ENCODE measurements at places on chromosomes 4 and X. TPM values are rescaled to one million over a fixed set of nuclear protein-coding genes. Genes with fewer than 3 reads are reported as not detected.

DNA sequence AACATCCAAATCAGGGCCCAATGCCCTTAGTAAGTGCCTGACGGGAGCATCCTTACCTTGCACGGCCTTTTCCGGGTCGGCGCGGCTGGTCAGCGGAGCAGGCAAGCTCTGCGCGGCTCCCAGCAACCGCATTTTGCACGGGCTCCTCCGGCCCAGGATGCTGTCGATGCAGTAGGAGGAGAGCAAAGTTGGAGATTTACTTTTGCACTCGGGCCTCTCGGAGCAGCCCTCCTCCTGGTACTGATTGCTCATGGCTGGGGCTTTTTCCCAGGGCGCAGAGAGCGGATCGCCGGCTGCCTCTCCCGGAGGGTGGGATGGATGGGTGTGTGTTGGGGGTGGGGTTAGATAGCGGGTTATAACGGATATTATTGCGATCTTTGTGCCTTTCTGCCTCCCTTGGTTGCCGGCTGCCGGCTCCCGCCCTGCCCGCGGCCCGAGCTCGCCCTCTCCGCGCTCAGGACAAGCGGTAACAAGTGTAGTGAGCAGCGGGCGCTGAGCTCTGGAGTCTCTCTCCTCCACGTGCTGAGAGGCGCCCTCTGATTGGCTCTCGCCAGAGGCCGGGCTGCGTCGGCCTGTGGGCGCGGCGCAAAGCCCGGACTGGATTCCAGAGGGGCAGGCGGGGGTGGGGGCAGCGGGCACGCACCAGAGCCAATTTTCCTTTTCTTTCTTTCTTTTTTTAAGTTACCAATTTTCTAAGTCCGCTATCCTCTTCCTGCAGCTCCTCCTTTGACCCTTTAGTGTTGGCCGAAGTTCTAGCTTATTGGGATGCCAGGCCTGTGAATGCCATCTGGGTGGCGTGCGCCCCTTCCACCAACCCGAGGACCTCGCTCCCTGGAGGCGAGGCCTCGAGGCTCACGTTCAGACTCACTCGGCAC is at the start of gene ARX:
Gene ARX (minus strand): TSS at position 480 of the 875 bp plus-strand sequence. CDS start 228 bp downstream, at position 252.
- H3K27ac ChIP-seq: no peak within 1 kb of the TSS
- no peaks in the 10 kb centered on the region for H3K36me3 ChIP-seq
- no peak for DNase-seq
- no peaks in the 10 kb centered on the region for H3K27me3 ChIP-seq

DNA sequence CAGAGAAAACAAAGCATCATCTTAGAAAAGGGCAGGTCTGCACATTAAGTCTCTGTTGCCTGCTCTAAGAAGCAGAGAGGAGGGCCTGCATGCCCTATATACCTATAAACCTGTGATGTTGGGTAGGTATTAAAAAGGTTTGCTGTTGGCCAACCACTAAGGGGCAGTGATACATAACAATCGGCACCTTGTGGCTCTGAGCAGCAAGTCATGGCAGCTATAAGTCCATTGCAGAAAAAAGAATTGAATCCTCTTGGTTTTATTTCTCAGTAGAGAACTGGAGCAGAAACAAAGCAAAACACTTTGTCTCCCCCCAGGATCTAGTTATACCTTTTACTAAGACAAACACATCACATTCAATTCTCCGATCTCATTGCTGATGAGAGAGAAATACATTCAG is 1364.4 kb downstream of the STIM2 start:
- no peaks in the 10 kb centered on the region for H3K4me1 ChIP-seq
- H3K36me3 ChIP-seq: no peaks in the 10 kb centered on the region
- H3K27ac ChIP-seq: no peak overlapping the region
- no peak overlapping the region for H3K4me3 ChIP-seq
- H3K27me3 ChIP-seq: no peaks in the 10 kb centered on the region
- no peak for DNase-seq

- no peaks in the 10 kb centered on the region for H3K4me1 ChIP-seq
- no peak overlapping the region for H3K27ac ChIP-seq
- H3K36me3 ChIP-seq: no peaks in the 10 kb centered on the region
These were observed 20.0 kb downstream of the SH3KBP1 start for GRCh38 chrX:19867411-19867732.

GRCh38 chr4:26268246-26268645 is 52.6 kb upstream of the RBPJ start:
- no peak for DNase-seq
- H3K27me3 ChIP-seq: no peaks in the 10 kb centered on the region
- H3K4me3 ChIP-seq: no peak overlapping the region
- H3K4me1 ChIP-seq: no peaks in the 10 kb centered on the region
- H3K36me3 ChIP-seq: no peaks in the 10 kb centered on the region
- H3K27ac ChIP-seq: no peak overlapping the region

DNA sequence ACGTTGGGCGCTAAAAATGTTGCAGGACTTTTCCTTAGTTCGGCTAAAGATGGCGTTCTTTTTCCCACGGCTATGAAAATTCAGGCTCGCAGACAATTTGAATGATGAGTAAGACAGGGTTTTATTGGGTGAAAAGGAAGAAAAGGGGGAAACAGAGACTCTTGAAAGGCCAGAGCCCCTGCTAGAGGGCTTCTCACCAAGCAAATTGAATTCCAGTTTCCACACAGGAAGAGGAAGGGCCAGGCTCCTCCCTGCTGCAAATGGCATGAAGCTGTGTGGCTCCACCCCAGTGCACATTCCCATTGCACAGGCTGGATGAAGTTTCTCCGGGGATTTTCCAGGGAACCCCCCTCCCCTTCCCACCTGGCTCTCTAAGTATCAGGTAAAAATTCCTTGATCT is 210.9 kb downstream of the KLHL4 start:
- DNase-seq: no peak
- no peaks in the 10 kb centered on the region for H3K27me3 ChIP-seq
- H3K27ac ChIP-seq: no peak overlapping the region
- H3K4me3 ChIP-seq: no peak overlapping the region

- H3K27ac ChIP-seq: peak within 1 kb of the TSS; percentile 73
- no peaks in the 10 kb centered on the region for H3K36me3 ChIP-seq
- no peaks in the 10 kb centered on the region for H3K27me3 ChIP-seq
- DNase-seq: peak; percentile 51
These were observed at the start of gene PJA1 for GRCh38 chrX:69165087-69165651. Gene PJA1, minus strand, starts transcription at chrX:69165453. Its CDS starts 2,380 bp downstream, at chrX:69163073.

DNA sequence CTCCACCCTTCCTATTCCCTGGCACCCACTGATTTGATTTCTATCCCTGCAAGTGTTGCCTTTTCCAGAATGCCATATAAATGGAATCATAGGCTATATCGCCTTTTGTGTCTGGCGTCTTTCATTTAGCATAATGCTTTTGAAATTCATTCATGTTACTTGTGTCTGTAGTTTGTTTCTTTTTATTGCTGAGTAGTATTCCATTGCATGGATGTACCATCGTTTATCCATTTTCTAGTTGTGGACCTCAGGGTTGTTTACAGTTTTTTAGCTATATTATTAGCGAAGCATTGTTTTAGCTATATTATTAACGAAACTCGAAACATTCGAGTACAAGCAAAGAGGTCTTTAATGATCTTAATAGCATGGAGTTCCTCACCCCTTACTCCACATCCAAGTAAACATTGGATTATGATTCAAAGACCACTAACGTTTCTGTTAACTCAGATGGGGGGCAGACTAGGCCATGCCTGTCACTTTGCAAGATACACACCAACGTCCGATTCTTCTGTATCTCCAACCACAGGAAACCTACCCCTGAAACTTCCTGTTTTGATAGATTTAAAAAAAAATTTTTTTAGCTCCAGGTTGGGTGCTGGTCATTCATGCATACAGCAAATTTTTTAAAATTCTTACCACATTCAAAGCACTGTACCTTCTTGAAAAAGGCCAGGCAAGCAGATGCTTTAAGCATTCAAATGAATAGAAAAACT is 1.1 kb downstream of the DCK start:
- H3K4me1 ChIP-seq: no peaks in the 10 kb centered on the region
- no peaks in the 10 kb centered on the region for H3K27me3 ChIP-seq
- H3K36me3 ChIP-seq: no peaks in the 10 kb centered on the region
- H3K27ac ChIP-seq: no peak overlapping the region

DNA sequence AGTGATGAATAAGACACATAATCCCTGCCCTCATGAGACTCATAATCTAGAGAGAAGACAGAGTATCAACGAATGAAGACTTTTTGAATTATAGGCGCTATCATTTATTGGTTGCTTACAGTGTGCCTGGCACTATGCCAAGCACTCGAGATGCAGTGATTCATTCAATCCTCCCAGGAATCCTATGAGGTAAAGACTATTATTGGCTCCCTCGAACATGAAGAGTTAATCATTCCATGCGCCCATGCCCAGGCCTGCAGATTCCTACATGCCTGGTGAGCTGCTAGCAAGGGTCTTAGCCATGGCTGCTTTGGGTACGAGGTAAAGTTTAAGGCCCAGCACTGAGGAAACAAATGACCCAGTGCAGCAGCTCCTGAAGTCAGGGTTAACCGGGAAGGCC is 47.0 kb downstream of the TEX13B start:
- no peaks in the 10 kb centered on the region for H3K4me1 ChIP-seq
- DNase-seq: no peak
- H3K36me3 ChIP-seq: no peaks in the 10 kb centered on the region
- H3K27me3 ChIP-seq: no peaks in the 10 kb centered on the region

GRCh38 chrX:47571215-47571614 is 10.2 kb downstream of the ARAF start:
- no peaks in the 10 kb centered on the region for H3K36me3 ChIP-seq
- no peak overlapping the region for H3K4me3 ChIP-seq
- no peak overlapping the region for H3K27ac ChIP-seq

DNA sequence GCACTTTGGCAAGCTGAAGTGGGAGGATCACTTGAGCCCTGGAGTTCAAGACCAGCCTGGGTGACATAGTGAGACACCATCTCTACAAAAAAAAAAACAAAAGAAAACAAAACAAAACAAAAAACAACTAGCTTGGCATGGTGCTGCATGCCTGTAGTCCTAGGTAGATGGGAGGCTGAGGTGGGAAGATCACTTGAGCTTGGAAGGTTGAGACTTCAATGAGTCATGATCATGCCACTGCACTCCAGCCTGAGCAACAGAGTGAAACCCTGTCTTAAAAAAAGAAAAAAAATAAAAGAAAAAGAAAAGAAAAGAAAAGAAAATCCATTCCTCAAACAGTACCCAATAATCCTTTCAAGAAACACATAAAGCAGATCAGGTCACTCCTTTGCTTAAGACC is 14.9 kb upstream of the ERCC6L start:
- no peak overlapping the region for H3K27ac ChIP-seq
- DNase-seq: no peak
- H3K4me3 ChIP-seq: no peak overlapping the region
- no peaks in the 10 kb centered on the region for H3K27me3 ChIP-seq
- no peaks in the 10 kb centered on the region for H3K36me3 ChIP-seq

DNA sequence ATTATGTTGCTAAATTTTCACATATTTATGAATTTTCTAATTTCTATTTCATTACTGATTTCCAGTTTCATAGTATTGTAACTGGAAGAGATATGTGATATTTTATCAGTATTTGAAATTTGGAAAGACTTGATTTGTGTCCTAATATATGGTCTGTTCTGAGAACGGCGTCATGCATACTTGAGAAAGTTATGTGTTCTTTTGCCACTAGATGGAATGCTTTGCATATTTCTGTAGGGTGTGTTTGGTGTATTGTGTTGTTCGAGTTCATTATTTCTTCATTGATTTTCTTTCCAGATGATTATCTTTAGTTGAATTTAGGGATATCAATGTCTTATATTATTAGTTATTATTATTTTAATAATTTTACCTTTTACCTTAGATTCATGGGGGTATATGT is 110.6 kb upstream of the ITM2A start:
- H3K4me3 ChIP-seq: no peak overlapping the region
- no peaks in the 10 kb centered on the region for H3K36me3 ChIP-seq
- no peak overlapping the region for H3K27ac ChIP-seq
- H3K4me1 ChIP-seq: no peaks in the 10 kb centered on the region

- DNase-seq: no peak
- H3K27ac ChIP-seq: no peak overlapping the region
- H3K4me3 ChIP-seq: no peak overlapping the region
These were observed 198.7 kb downstream of the ENOX2 start for GRCh38 chrX:130704053-130705038.

DNA sequence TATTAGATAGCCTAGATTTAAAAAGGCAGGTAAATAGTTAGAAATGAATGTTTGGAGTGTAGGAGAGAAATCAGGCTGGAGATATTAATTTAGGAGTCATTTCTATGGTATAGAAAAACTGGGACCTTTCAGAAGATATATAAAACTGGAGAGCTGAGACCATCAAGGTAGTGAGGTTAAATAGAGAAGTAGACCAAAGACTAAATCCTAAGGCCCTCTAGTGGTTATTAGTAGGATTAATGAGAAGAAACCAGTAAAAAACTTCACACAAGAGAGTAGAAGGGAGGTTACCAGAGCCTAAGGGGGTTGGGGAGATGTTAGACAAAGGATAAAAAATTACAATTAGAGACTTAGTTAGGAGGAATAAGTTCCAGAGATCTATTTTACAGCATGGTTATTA is 351.0 kb upstream of the SPANXN1 start:
- H3K27me3 ChIP-seq: no peaks in the 10 kb centered on the region
- DNase-seq: no peak
- H3K27ac ChIP-seq: no peak overlapping the region
- no peak overlapping the region for H3K4me3 ChIP-seq

- no peaks in the 10 kb centered on the region for H3K36me3 ChIP-seq
- no peak for DNase-seq
- no peak overlapping the region for H3K27ac ChIP-seq
- H3K27me3 ChIP-seq: no peaks in the 10 kb centered on the region
- no peaks in the 10 kb centered on the region for H3K4me1 ChIP-seq
These were observed 371.7 kb downstream of the BCOR start for GRCh38 chrX:39725928-39726619.

DNA sequence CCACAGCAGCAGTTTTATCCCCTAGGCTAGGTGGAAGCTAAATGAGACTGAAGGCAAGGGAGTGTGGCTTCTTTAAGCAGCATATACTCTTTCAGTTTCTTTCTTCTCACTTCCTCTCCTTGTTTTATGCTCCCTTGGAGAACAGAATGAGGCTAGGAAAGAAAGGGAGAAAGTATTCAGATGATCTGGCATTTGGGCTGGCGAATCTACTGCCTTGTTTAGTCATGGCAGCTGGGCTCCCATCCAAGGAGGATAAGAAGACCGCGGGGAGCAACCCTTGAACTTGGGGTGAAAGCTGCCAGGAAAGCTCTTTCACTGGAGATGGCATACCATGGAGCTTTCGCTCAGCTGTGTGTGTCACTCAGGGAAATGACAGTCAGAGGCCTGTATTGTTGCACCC is 72.1 kb downstream of the ARHGEF38 start:
- no peak overlapping the region for H3K4me3 ChIP-seq
- H3K27me3 ChIP-seq: no peaks in the 10 kb centered on the region
- peak overlapping the region; percentile 3 for H3K27ac ChIP-seq
- DNase-seq: no peak

Gene RIBC1
- 3.0 TPM for total RNA-seq

Gene PGRMC1
- 156 TPM for total RNA-seq

Gene PHF8
- 30.4 TPM for total RNA-seq

Gene GPM6B
- 10.1 TPM for total RNA-seq

Gene ADH1A
- total RNA-seq: not detected

Gene ENPEP
- total RNA-seq: 1.3 TPM

Gene CNGA2
- total RNA-seq: not detected

Gene HSD17B13
- total RNA-seq: 1.7 TPM

Gene TXK
- total RNA-seq: 0.46 TPM

Measured in prostate gland (tissue), 2 donors.